Stimulated activated naive CD4-positive, alpha-beta T cell (primary cell): ENCODE measurements at places on chromosomes 11 and 22.
A peak's percentile ranks its signal among the peaks of the same experiment; 100 is the strongest.

- peak; percentile 78 for DNase-seq
These were observed 472 bp downstream of the APOA5 start for GRCh38 chr11:116791002-116791812.

DNA sequence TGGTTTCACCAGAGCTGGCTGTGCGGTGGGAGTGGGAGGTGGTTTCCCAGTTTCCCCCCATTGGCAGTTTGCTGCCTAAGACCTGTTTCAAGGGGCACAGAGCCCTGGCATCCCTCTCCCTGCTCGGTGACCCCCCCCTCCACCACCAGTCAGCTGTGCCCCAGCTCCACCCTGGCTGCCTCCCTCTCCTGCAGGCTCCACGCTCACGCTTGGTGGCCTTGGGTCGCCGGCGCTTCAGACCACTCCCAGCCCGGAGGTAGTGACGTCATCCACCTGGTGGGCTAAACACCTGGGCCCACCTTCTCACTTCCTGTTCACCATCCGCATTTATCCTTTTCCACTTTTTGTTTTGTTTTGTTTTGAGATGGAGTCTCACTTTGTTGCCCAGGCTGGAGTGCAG, 7.8 kb downstream of the GAL start:
- DNase-seq: no peak

GRCh38 chr11:134638796-134639430, 226.9 kb upstream of the B3GAT1 start:
- no peak for DNase-seq

- no peak for DNase-seq
These were observed 37.4 kb downstream of the SCUBE1 start for GRCh38 chr22:43305806-43306205.

GRCh38 chr11:35912883-35913624, 30.8 kb upstream of the LDLRAD3 start:
- no peak for DNase-seq

DNA sequence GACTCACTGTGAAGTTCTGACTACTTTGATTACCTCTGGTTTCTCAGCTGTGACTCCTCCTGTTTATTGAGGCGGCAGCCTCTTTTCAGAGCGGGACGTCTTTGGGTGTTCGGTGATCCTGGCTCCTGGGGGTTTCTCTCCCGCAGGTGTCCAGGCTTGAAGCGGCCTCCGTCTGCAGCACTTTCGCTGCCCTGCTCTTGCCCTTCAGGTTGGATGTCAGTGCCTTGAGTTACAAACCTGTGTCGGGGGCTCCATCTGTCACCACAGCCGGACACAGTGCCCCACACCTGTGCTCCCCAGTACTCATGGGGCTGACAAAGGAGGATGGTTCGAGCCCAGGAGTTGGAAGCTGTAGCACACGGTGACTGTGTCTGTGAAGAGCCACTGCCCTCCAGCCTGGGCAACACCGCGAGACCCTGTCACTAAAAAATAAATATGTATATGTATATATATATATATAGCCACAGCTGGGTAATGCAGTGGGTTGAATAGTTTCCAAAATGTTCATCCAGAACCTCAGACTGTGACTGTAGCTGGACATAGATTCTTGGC, 104.1 kb downstream of the BRD1 start:
- no peak for DNase-seq

DNA sequence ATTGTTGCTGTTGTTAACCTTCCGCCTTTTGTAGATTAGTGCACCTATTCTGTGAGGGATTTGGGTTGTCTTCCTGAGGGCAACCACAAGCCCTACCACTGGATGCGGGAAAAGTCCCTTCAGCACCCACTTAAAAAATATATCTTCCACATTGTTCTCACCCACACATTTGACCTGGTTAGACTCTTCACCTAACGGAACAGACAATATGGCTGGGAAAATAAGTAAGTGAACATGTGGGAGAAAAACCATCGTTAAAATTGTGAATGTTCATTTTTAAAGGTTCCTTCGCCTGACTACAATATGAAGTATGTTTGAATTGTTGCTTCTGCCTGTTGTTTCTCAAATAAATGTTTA, 72.0 kb upstream of the MPEG1 start:
- DNase-seq: no peak
